ENCODE measurements at places on chromosomes 2 and 18.

DNA sequence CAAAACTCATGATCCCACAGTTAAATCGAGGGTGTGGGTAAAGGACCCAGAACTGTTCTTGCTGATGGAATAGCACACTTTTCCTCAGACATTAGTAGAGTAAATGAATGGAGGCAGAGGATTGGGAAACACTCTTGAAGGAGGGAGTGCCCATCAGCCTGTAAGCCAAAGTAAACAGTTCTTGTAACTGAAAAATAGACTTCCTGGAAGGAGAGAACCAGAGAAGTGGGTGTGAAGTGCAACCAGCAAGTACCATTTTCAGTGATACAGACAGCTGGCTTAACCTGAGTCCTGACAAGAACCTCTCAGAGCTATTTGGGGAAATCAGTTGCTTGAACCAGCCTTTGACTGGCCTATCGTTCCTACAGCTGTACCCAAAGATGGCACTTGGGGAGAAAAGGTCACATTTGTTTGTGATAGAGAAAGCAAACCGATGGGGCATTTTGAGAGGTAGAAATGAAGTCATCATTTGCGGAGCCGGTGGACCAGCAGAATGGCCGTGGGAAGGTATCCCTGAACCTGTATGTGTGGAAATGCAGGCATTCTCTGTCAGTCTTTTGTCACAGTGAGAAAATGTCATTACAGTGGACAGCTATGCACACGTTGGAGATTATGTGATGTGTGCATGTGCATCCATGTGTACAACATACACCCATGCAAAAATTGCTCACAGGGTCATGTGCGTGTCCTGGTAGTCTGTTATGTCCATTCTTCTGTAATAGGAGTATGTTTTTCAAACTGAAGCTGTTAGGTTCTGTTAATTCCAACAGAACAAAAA, 17.8 kb downstream of the CRIM1 start:
- DNase-seq: peak; percentile 60

DNA sequence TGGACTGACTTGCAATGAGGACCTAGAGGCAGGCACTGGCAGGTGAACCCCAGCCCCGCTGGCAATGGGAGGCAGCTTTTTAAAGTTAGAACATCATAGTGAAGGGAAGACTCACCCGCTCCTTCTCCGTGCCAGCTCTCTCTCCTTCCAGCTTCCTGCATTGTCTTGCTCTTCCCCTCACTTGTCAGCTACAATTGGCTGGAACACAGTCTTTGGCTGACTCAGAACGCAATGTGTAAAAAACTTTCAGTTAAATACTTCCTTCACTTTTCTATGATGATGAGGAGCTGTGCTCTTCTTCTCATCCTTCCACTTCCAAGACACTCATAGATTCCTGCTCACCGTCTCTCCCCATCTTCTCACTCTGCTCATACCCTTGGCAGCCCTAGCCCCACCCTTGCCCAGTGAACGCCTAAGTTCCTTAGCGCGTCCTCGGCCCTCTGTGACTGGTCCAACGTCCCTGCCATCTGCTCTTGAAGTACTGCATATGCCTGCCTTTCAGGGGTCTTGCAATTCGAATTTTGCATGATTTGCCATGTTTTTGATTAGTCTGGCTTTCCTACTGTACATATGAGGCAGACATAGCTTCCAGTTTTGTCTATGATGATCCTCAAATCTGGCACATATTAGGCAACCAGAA, 118.0 kb upstream of the TMEM200C start:
- no peak for DNase-seq

GRCh38 chr2:169091761-169092519, 22.6 kb downstream of the DHRS9 start:
- peak; percentile 67 for DNase-seq

DNA sequence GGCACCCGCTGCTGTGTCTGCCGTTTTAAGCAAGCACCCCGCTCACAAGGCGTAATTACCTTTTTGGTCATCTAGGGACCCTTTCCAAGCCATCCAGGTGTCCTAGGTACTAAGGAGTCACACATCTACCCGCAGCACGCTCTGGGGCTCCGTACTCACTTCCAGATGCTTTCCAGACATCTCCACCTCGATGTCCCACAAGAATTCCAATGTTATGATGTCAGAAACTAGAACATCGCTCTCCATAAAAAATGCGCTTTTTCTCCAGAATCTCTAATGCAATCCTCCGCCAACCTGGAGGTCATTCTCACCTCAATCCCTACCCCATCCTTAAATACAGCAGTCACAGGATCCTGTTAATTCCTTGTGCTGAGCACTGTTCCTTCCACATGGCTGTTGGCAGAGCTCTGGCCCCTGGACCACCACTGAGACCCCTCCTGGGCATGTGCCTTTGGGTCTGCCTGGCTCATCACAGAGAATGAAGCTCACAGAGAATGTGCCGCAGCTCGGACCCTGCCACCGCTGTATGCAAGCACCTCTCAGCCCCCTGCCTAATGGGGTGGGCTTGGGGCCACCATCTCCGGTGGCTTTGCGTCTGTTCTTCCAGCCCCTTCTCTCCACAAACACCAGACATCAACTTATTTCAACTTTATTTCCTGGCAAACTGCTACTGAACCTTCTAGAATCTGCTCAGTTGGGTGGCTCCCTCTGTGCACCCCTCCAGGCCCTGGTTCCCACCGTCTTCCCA, 4.6 kb upstream of the PXDN start:
- peak; percentile 36 for DNase-seq

DNA sequence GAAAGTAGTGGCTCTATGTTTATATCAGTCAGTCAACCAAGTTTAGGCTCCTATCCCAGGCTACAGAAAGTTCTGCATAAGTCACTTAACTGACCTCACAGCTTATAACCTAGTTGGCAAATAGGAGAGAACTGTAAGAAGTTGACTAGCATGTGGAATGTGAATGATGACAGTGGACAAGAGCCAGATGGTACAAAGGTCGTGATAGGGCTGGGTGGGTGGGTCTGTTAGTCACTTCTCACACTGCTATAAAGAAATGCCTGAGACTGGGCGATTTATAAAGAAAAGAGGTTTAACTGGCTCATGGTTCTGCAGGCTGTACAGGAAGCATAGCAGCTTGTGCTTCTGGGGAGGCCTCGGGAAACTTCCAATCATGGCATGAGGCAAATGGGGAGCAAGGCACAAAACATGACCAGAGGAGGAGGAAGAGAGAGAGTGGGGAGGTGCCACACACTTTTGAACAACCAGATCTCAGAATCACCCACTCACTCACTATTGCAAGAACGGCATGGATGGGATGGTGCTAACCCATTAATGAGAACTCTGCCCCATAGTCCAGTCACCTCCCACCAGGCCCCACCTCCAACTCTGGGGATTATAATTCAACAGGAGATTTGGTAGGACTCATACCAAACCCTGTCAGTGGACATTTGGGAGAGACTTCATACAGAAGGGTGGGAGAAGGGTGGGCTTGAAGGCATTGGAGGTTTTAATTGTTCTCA, 68.8 kb downstream of the LTBP1 start:
- DNase-seq: peak; percentile 71

DNA sequence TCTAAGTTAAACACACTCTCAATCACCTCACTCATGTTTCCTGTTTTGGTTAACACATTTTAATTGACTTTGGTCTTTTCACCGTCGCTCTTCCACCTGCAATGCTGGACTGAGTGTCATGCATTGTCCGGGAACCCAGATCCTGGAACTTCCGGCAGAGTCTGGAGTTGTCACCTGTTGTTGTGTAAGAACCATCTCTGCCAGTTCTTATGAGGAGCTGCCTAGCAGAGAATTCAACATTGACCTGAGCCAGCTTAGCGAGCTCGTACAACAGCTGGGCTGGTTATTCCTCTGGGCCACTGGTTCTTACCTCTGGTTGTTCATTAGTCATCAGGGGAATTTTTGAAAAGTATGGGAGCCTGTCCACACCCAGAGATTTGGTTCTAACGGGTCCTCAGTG, 75.7 kb downstream of the BCL2L11 start:
- DNase-seq: no peak

DNA sequence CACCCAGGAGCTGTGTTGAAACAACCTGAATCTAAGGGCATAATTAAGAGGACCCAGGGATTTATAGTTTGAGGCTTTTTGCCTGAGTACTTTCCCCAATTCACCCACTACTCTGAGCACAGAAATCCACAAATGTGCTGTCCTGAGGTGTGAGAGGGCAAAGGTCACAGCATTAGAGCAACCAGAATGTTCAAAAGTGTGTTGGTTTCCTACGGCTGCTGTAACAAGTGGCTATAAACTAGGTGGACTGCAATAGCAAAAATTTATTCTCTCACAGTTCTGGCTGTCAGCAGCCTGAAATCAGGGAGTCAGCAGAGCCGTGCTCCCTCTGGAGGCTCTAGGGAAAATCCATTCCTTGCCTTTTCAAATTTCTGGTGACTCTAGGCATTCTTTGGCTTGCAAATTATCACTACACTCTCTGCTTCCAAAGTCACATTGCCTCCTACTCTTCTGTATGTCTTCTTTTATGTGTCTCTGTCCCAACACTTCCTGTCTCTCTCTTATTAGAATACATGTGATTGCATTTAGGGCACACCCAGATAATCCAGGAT, 91.4 kb upstream of the TACR1 start:
- peak; percentile 18 for DNase-seq

DNA sequence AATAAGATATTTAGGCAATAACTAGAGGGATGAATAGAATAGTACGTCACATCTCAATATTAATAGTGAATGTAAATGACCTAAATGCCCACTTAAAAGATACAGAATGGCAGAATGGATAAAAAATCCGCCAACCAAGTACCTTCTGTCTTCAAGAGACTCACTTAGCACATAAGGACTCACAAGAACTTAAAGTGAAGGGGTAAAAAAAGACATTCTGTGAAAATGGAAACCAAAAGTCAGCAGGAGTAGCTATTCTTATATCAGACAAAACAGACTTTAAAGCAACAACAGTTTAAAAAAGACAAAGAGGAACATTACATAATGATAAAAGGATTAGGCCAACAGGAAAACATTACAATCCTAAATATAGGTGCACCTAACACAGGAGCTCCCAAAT, 56.7 kb upstream of the DSC1 start:
- DNase-seq: no peak

DNA sequence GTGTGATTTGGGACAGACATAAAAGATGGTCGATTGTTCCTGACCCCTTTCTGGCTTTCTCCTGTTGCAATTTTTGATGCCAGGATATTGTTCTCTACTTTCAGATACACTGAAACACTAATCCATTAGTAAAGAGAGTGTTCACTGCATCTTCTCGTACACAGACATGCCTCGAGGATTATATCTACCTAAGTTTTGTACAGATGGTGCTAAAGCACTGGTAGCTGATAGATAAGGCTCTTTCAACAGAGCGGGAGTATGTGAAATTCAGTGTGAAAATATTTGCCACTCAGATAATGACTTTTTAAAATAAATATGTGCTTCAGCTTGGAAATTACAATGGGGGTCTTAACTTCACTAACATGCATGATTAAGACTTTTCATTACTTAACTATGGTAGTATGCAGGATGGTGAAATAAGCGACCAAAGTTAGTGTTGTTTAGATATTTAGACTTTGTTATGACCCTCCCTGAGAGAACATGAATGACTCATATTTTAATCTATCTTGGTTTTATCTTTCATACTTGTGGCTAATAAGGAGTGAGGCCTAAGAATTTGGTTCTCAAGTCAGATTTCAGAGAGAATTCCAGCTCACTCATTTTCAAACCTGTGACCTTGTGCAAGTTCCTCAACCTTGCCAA, 474.9 kb downstream of the NRXN1 start:
- DNase-seq: no peak

DNA sequence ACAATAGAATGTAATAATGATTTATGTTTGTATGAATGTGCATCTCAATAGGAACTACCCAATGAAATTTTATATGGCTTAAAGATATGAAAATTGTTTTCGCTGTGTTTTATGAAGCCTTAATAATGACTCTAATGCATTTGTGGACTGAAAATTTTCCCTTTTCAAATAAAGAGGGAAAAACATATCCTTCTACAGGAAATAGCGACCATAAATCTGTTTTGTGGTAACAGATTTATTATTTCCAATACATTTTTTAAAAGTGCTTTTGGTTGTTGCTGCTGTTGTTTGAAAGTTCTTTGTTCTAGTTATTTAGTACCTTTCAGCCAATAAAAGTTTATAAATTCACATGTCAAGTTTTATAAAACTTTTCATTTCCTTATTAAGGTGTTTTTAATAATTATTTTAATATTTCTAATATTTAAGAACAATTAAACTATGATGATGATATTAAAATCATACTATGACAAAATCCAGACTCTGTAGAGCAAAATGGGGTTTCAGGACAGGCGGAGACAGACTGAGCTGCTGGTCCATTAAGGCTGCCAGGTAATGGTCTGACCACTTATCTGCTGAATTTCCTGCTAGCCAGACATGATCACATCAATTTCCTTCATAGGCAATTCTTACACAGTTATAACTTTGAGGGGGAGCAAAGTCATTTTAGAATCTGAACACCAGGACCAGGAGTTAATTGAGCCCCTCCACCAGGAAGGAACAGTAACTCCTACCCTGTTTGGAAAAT, 65.7 kb upstream of the NEUROD1 start:
- no peak for DNase-seq

GRCh38 chr2:178211943-178212342, 17.6 kb downstream of the OSBPL6 start:
- no peak for DNase-seq

DNA sequence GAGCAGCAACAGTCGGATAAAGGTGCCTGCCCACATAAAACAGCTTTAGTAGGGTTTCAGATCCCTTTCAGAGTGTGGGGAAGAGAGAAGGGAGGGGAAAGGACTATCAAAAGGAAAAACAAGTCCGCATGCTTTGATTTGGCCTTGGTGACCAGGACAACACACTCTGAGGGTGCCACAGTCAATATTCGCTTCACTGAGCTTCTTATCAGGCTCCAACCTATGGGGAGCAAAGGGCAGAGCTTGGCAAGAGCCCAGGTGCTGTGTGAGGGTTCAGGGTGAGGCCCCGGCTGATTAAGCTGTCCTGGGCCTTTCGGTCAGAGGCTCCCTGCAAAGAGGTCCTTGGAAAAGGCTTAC, 237.4 kb upstream of the SMAD2 start:
- DNase-seq: no peak

- DNase-seq: no peak
Measured at GRCh38 chr2:40361478-40361877, 90.4 kb downstream of the SLC8A1 start.

DNA sequence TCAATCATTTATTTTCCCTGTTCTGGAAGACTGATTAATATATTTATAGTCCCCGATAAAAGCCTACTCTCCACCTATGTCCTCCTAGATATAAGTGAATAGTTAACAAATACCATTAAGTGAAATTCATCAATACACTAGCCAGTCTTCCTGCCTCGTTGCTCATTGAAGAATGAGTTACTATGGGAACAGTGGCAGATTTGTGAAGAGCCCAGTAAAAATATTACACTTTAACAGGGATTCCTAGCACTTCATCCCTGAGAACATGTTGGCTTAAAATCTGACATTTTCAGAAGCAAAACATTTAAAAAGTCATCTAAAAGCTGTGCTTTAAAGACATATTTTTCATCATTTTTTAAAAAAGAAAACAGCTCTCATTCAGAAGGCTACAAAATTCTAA, 848.7 kb upstream of the NXPH2 start:
- DNase-seq: no peak

- DNase-seq: no peak
Measured at GRCh38 chr18:78092901-78093300, 843.3 kb downstream of the GALR1 start.

GRCh38 chr2:170255971-170256370, 78.0 kb downstream of the MYO3B start:
- DNase-seq: peak; percentile 57
